Stimulated activated CD4-positive, alpha-beta T cell treated with anti-CD3 and anti-CD28 coated beads, Interleukin-2, amount 100 ng/mL, for 24 hours (primary cell): ENCODE measurements at places on chromosomes 3 and 15.
A peak's percentile ranks its signal among the peaks of the same experiment; 100 is the strongest.

- peak; percentile 25 for DNase-seq
Measured at GRCh38 chr15:71802770-71803169, 7.6 kb upstream of the NR2E3 start.

- DNase-seq: no peak
Measured at GRCh38 chr3:122055215-122055614, at the start of gene CD86. CD86 (plus strand) TSS chr3:122055362; CDS start chr3:122055490, 128 bp downstream.

- DNase-seq: no peak
Measured at GRCh38 chr3:164186095-164186494, 892.2 kb downstream of the SI start.

DNA sequence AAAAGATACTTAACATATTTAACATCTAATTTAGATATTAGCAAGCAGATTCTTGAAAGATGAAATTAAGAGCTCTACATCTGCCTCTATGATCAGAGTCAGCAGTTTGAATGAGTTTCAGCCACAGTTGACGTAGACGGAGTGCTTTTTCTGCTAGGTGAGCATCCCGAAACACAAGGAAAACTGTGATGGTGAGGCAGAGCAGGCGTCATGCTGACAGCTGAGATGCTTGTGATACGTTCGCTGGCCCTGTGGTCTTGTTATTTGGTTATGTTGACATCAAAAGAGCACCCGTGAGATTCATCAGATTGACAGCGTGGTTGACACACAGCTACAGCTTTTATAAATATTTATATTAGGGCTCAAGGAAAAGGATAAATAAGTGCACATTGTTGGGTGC lies 19.6 kb upstream of the GOLGA8B start:
- no peak for DNase-seq

DNA sequence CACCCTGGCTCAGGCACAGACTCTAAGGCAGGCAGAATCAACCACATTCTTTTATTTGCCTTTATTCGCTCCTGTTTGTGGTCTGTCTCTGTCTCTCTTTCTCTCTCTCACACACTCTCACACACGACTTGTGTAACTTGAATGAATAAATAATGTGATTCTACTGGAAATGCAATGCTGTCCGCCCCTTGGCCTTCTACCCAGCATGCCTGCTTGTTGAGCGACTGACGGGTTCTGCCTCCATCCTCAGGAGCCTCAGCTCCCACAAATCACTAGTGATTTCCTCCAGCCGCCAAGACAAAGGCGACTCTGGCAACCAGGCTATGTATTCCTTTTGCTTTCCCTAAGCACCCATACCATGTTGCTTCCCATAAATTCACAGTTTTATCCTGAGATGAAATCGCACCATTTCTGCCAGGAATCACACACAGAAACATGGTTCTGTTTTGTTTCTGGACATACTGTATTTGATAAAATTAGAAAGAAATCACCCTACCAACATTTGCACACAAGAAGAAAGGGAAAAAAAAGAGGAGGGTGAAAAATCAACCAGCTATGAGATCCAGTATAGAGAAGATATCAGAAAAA lies 460.8 kb downstream of the MAGI1 start:
- DNase-seq: no peak

DNA sequence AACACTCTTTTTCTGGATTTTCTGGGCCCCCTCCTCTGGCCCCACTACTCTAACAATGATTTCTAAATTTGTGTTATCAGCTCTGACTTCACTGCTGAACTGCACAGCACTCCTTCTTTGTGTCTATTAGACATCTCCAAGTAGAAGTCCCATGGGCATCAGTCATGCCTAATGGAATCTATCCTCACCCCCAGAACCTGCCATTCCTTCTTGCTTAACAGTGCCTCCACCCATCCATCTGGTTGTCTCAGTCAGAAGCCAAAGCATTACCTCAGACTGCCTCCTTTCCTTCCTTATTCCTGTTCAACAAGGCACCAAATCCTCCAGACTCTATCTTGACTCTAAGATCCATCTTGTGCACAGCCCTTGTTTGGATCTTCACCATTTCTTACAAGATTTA lies 36.2 kb downstream of the SSR3 start:
- no peak for DNase-seq

DNA sequence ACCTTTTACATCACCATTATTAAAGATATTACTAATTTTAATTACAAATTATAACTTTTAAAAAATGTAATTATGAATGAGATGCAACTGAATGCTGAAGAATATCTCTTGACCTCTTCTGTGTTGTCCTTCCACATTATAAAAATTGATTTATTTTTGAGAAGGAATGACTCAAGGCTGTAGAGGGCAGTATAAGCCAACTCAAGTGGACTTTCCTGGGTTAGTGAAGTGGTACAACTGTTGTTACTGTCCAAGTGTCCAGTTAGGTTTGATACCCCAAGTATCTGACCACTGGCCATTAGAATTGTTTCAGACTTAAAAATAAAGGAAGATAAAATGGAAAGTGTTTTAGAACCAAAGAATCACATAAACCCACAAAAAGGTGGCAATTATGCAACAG lies 51.9 kb downstream of the BBX start:
- no peak for DNase-seq

GRCh38 chr15:33425142-33425541 lies 114.4 kb downstream of the RYR3 start:
- no peak for DNase-seq

DNA sequence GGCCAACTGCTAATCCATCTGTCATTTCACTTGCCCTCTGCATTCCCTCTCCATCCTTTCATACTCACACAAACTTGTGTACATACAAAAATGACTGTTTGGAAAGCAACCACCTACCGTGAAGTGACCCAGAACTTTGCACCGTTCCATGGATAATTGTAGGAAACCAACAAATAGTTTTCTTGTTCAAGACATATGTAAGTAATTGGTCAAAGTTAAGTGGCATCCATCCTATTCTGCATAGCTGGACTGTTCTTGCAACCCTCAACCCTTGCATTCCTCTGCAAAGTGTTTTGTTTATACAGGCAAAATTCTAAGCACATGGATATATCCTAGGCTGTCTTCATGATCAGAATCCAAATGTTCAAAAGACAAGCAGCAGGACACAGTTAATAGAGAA lies 592.5 kb downstream of the MECOM start:
- DNase-seq: no peak

DNA sequence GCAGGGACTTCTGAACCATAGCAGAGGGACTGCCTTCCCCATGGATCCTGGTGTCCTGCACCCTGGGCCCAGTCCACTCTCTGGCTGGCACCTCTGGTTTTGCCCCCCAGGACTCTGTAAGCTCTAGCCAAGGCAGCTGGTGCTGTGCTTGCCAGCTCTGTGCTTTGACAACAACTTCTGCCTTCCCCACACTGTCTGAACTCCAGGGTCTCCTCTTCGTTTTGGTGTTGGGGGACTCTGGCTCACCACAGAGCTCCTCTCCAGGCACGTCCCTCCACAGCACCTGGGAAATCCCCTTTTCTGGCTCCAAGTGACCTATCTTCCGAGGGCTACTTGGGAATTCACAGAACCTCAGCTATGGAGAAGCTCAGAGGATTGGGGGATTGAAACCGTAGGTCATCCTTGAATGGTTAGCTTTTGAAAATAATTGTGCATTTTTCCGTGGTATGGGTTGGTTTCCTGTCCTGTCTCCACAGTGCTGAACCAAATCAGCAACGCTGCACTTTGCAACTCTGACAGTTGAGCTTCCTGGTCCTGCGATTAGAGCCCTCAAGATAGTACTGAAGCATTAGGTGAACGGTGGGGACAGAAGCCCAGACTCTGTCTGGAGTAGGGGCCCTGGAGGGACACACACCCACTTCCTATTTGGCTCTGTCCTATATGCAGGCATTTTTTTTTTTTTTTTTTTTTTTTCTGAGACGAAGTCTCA lies 152.4 kb downstream of the APBA2 start:
- no peak for DNase-seq

- DNase-seq: no peak
Measured at GRCh38 chr3:37956723-37957538, 33.7 kb upstream of the VILL start.

GRCh38 chr3:55315396-55315795 lies 171.7 kb downstream of the WNT5A start:
- no peak for DNase-seq

DNA sequence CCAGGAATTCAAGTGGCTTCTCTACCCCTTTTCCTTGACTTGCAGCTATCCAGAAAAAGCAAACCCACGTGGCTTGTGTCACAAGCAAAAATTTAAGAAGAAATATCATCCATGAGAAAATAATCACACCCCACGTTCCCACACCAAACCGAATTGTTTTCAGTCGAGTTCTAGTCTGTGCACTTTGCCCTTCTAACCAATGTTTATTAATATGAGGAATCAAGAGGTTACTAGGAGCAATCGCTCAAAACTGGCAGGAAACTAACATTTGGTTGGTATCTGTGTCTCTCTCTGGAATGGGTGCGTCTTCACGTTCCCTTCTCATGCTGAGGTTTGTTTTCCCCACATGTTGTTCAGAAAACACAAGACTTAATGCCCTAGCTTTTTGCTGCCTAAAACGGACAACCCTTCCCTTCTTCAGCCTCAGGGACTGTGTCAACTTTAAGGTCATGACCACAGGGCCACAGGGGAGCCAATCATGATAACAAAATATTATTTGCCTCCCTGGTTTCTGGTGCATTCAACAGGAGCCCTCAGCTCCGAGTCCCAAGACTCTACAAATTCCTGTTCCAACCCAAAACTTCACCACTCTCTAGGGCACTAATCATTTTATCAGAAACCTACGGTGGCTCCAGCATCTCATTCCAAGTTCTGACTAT lies 41.4 kb upstream of the LMCD1 start:
- DNase-seq: no peak

DNA sequence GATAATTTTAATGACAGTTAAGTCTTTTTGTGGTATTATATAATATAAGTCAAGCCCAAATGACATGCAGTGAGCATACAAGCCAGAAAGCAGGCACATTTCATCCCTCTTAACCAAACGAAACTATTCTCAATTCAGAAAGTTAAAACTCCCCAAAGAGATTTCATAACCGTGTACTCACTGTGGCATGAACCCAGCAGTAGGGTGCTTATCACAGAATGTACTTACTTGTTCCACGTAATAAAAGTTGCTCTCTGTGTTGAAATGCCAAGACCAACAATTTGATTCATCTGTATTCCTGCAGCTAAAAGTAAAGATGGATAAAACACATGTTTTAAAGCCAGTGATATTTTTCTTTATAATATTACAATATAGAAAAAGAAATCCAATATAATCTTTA lies 12.1 kb downstream of the GK5 start:
- no peak for DNase-seq

DNA sequence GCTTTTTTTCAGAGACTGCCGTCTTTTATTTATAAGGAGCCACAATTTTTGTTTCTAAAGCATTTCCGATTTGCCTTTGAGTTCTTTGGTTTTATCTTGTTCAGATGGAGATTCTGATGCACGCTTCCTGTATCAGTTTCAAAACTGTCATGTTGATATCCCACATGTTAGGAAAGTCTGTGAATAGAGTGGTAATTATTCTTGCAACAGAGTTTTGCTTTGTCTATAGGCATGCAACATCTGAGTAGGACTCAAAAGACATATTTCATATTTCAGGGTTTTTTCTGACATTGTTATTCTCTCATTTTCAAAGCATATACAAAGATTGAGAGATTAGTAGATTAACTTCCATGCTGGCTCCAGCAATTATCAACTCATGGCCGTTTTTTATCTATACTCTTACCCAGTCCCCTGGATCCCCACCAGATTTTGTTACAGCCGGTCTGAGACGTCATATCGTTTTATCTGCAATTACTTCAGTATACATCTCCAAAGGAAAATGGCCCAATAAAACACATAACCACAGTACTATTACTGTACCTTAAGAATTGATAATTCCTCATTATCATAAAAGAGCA lies 22.4 kb downstream of the PAQR5 start:
- no peak for DNase-seq

- no peak for DNase-seq
Measured at GRCh38 chr15:26453914-26454313, 319.0 kb downstream of the GABRB3 start.

DNA sequence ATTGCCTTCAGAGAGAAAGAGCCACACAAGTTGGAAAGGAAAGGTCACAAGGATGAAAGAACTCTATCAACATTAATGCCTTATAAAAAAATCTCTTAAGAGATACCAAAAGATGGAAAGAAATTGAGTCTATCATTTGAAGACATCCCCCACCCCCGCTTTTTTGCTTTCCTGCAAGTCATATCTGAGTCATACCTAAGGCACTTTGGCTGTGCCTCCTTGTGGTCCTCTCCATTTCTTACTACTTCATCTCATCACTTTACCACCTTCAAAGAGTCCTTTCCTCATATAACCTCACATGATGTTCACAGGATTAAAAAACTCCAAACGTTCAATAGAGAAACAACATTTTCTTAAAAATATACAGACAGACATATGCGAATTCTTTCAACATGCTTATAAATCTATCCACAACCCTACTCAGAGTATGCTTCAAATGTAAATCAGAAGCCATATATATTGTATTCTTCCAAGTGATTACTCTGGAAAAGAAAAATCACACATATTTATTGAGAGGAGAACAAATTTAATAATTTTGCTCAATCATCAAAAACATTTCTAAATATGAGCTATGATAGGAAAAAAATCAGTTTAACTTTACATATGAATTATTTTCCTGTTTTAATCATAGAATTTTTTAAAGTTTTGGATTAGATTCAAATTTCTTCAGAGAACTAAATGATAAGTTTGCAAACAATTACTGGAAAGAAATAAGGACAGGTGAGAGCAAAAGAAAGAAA lies 1003.9 kb upstream of the CFAP20DC start:
- peak; percentile 73 for DNase-seq
